ENCODE measurements at places on chromosomes 1 and 21.

DNA sequence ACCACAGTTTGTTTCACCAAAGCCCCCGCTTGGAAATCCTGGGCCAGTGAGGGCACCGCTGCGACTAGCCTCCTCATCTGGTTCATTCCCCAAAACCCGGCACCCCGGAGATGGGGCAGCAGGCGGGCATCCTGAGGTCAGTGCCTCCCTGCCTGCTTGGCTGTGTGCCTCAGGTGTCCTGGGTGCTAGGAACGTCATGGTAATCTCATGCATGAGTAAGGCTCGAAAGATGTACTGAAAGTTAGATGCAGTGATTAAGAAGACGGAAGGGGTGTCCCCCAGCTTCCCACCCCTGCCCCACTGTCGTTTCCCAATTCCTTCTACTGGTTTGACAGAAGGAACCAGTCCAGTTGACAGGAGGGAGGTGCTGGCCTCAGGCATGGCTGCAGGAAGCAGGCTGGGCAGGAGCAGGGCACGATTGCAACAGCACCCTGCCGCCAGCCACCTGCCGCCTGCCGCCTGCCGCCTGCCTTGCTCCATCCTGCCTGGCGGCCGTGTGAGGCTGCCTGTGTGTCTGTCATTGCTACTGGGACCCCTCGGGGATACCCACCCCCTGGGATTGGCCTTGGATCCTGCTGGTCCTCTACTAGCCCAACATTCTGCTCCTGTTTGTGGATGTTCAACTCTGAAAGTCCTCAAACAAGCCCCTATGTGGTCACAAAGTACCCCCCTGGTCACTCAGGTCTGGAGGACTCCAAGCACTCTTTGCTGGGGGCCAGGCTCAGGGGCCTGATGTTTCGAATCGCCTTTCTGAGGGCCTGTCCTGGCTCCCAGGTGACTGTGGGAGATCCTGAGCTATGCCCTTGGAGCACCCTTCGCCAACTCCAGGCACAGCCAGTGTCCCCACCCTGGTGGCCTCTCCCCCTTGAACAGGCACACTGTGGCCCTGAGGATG is 73.0 kb upstream of the IFFO2 start:
- no peak for DNase-seq

- peak; percentile 56 for DNase-seq
Measured at GRCh38 chr21:25708467-25709065, 26.1 kb downstream of the ATP5PF start.

DNA sequence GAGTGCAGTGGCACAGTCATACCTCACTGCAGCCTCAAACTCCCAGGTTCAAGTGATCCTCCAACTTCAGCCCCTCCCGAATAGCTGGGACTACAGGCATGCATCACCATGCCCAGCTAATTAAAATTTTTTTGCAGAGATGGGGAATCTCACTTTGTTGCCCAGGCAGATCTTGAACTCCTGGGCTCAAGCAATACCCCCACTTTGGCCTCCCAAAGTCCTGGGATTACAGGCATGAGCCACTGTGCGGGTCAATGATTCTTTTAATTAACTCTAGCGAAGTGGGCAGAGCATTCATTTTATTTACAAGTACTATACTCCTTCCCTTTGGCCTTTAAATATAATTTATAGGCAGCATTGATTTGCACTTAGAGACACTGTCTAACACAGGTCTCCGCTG is 2.5 kb upstream of the OTUD3 start:
- no peak for DNase-seq

- no peak for DNase-seq
Measured at GRCh38 chr1:8939000-8939265, 6.7 kb upstream of the CA6 start.

- DNase-seq, result peak; percentile 79
Measured at GRCh38 chr1:39646232-39647081, 7.0 kb upstream of the HEYL start.

- DNase-seq, result no peak
Measured at GRCh38 chr21:29511096-29511495, 212.4 kb downstream of the BACH1 start.
